ENCODE measurements at places on chromosomes 2 and 18.

DNA sequence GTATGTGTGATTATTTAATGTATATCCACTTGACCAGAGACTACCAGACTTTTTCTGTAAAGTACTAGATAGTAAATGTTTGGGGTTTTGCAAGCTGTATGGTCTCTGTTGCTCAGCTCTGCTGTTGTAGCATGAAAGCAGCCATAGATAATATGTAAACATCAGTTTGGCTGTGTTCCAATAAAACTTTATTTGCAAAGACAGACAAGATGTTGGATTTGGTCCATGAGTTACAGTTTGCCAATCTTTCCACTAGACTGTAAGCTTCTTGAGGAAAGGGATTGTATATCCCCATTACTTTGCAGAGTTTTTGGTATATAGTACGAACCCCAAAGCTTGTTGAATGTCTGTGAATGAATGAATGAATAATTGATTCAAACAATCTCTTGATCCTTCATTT is 17.2 kb downstream of the REL start:
- DNase-seq: no peak

DNA sequence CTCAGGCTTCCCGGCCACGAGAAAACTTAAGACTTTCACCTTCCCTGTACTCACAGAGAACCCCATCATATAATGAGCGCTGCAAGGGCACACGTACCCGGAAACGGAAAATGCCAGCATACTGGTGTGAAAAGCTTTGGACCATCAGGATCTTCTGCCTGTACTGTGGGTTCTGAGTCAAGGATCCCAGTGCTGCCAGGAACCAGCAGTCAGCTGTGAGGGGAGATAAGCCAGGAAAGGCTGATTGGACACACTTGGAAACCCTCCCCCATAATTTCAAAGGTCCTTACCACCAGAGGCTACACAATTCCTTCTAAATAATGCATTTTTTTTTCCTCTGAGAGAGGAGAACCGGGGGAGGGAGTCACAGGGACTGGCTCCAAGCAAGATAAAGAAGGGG is 31.4 kb downstream of the CAPN13 start:
- DNase-seq: no peak

GRCh38 chr18:22169011-22169888 is at the start of gene GATA6:
TSS of gene GATA6 (plus strand) at chr18:22169589. CDS start at chr18:22171145, 1,556 bp downstream.
- DNase-seq: no peak

DNA sequence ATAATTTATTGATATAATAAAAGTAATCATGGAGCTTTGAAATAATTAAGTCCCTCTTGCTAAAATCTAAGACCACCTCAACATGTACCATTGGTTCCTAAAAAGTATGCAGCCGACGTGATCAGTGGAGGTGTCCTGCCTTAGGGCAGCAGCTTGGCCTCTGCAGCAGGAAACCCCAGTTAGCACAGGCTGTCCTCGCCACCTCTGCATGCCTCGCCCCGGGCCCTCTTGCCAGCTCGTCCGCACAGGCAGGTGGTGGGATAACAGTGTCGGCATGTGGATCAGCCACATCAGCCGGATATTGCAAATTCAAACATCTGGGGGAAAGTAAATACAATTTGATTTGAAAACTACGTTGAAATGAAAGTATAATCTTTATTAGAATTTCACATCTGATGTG is 22.9 kb downstream of the COA5 start:
- DNase-seq: no peak

GRCh38 chr2:160472839-160473251 is 20.8 kb downstream of the RBMS1 start:
- no peak for DNase-seq

DNA sequence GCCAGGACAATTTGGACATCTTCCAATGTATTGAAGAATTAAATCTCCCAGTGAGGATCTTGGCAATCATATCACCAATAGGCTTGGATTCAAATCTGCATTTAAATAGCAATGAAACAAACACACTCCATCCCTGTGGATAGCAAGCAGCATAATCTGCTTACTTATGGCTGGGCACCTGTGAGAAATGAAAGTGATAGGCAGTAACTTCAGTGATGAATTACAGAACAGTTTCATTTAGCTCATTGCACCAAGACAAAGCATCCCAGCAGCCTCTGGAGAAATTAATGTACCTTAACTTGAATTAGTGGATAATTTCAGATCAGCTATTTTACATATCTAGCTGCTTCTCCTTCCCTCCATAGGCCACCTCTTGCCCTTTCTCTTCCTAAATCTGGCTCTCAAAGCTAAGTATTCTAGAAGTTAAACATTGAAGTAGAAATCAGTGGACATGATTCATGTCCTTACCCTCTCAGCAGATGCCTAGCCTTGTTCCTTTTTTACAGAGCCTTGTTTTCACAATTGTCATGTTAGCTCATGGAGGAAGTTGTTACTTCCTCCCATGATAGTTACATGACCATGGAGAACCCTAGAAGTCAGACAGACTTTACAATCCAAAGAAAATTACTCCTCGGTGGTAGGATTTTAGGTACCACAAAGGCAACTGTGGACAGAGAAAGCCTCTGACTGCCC is 88.5 kb upstream of the TACR1 start:
- no peak for DNase-seq

GRCh38 chr2:58727981-58728656 is 487.0 kb upstream of the FANCL start:
- no peak for DNase-seq

Measured in activated T-cell treated with anti-CD3 and anti-CD28 coated beads for 24 hours (primary cell).